ENCODE measurements at places on chromosomes 1 and 21.

- DNase-seq, result no peak
These were observed 56.5 kb upstream of the ST6GALNAC3 start for GRCh38 chr1:76018045-76018444.

DNA sequence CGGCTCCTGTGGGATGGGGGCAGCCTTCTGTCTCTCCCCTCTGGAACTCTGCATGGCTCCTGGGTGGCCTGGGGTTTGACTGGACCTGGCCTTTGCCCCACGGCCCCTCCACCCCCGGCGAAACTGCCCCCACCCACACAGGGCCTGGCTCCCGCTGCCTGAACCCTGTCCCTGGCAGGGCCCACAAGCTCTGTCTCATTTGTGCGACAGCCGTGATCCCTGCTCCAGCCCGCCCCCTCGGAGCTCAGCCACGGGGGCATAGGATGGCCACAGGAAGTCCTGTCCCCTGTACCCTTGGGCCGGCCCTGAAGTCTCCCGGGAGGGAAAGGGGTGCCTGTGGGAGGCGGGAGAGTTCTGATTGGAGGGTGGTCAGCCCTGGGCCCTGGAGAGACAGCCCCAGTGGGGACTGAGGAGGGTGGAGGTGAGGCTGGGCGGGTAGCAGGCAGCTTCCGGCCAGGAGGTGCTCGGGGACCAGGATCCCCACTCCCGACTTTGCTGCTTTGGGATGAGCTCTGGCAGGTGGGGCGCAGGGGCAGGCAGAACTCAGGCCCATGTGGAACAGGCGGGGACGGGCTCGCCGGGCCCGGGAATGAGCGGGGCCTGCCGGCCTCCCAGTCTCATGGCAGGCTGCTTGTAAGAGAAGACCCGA lies 45.1 kb downstream of the SLX9 start:
- no peak for DNase-seq

GRCh38 chr1:165376041-165376810 lies 19.7 kb upstream of the LMX1A start:
- DNase-seq, result no peak

DNA sequence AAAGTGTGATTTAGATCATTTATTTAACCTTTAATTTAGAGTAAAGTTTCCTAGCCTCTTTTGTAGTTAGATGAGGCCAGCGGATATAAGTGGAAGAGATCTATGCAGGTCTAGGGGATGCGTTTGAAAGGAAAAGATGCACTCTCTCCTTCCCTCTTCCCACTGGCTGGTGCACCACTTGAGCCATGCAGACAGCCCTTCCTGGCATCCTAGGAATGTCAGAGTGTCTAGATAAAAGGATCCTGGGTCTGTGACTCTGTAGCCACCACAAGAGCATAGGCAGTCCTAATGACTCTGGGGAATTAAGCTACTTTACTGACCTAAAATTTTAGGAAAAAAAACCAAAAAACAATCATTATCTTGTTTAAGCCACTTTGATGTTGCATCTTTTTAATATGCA lies 16.0 kb upstream of the STUM start:
- no peak for DNase-seq

- no peak for DNase-seq
These were observed 3.3 kb downstream of the SUCO start for GRCh38 chr1:172536256-172536655.

- DNase-seq, result no peak
These were observed 84.1 kb downstream of the EVA1C start for GRCh38 chr21:32496568-32496967.

DNA sequence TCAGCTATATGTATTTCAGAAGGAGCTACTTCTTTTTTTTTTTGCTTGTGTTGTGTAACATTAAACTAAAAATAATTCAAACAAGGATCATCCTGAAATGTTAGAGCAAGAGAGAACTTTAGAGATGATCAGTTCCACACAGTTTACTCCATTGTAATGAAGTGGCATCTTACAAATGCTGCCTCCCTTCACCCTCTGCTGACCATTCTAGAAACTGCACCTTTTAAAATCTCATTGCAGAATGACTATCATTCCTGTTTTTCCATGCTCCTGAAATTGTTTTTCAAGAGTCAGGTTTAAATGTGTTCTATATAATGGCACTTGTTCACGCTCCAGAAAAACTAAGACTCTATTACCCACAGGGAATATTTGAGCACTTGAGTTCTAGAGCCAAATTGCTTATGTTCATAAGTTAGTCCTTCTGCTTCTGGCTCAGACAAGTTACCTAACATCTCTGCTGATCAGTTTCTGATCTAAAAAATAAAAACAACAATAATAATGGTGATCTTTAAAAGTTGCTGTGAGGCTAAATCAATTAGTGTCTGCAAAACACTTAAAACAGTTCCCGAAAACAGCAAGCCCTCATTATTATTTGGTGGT lies 21.5 kb upstream of the SLC44A5 start:
- DNase-seq, result no peak

All from amniotic stem cell (primary cell).